Mammary microvascular endothelial cell (primary cell): ENCODE measurements at places on chromosomes 7 and 10. TPM values are rescaled to one million over a fixed set of nuclear protein-coding genes. Genes with fewer than 3 reads are reported as not detected.

Gene FOXI2
- total RNA-seq, result not detected in 2 replicates

Gene WASL
- 13.8 and 14.6 TPM in 2 replicates for total RNA-seq

Gene GPR85
- 0.30 and 1.1 TPM in 2 replicates for total RNA-seq

Gene EPO
- not detected in 2 replicates for total RNA-seq

Gene MORN4
- 5.1 and 6.1 TPM in 2 replicates for total RNA-seq

Gene UCMA
- not detected in 2 replicates for total RNA-seq

Gene CDH23
- total RNA-seq, result not detected in 2 replicates

Gene OPALIN
- not detected in 2 replicates for total RNA-seq
